ENCODE measurements at places on chromosomes 6 and 20.

GRCh38 chr20:41654884-41655283 is 36.7 kb upstream of the CHD6 start:
- DNase-seq: no peak

GRCh38 chr6:88074791-88075190 is 27.1 kb downstream of the SPACA1 start:
- DNase-seq: no peak

GRCh38 chr6:42729731-42730130 is 7.3 kb upstream of the PRPH2 start:
- no peak for DNase-seq

- DNase-seq: no peak
Measured at GRCh38 chr6:105991561-105992314, 94.4 kb upstream of the PRDM1 start.

- no peak for DNase-seq
Measured at GRCh38 chr20:5719861-5720403, 30.3 kb upstream of the SHLD1 start.

DNA sequence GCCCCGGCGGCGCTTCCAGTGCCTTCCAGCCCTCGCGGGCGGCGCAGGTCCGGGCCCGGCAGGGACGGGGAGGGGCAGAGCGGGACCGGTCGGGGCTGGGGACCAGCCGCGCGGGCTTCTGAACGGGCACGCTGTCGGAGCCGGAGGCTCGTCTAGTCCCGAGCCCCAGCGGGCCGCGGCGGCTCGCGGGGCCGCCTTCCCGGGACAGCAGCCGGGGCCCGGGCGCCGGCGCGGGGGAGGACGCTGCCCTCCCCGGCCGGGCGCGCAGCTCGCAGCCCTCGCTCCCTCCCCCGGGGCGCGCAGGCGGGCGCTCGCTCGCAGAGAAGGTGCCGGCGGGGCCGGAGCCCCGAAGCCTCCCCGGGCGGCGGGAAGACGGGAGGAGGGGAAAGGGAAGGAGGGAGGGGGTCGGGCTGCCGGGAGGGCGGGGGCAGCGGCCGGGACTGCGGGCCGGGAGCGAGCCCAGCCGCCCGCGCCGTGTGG is 696 bp upstream of the SIRPA start:
- DNase-seq: no peak

GRCh38 chr6:30463651-30464618 is 25.4 kb upstream of the HLA-E start:
- peak; percentile 78 for DNase-seq

DNA sequence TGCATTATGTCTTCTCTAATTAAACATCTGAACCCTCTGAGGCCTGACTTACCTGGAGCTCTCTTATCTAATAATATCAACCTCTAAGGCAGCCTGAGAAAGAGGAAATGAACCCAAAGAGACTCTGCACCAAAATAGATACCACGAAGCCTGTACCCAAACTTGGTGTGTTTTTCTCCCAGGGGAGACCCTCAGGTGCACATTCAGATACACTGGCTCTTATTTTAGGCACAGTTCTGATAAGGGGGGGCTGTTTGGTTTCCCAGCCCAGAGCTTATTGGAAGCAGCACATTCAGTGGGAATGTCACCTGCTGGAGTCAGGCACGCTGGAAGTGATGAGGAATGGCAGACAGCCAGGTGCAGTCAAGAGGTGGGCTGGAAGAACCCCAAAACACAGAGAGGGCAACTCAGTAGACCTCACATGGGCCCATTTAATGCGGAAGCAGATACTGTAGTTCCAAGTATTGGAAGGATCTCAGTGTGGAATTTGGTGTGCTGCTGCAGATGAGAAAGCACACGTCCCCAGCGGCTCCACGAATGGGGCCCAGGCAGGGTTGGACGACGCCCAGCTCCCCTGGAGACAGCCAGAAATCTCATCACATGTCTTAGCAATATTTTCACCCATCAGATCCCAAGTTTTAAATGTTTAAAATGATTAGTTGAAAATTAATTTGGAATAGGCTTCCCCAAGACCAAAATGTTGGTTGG is 9.7 kb upstream of the CCR6 start:
- no peak for DNase-seq
